Activated CD8-positive, alpha-beta memory T cell treated with anti-CD3 and anti-CD28 coated beads for 4 hours (primary cell): ENCODE measurements at places on chromosomes 5 and 9.

GRCh38 chr5:16976625-16977008, 40.5 kb upstream of the MYO10 start:
- no peak for DNase-seq

DNA sequence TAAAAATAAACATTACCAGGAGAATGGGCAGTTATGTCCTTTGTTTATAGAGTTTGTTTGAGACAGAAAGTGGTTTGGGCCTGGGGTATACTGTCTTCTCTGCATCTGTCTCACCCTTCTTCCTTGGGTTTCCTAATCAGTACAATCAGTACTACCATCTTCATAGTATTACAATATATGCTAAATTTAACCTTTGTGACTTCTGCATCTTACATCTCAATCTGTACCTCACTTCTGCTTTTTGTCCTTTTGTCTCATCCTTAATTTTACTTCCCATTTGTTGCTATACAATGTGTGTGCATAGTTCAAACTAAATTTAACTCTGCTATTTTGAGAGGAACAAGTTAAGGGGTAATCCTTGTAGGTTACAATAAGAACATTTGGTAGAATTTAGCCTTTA, 19.6 kb downstream of the FBXO38 start:
- no peak for DNase-seq

DNA sequence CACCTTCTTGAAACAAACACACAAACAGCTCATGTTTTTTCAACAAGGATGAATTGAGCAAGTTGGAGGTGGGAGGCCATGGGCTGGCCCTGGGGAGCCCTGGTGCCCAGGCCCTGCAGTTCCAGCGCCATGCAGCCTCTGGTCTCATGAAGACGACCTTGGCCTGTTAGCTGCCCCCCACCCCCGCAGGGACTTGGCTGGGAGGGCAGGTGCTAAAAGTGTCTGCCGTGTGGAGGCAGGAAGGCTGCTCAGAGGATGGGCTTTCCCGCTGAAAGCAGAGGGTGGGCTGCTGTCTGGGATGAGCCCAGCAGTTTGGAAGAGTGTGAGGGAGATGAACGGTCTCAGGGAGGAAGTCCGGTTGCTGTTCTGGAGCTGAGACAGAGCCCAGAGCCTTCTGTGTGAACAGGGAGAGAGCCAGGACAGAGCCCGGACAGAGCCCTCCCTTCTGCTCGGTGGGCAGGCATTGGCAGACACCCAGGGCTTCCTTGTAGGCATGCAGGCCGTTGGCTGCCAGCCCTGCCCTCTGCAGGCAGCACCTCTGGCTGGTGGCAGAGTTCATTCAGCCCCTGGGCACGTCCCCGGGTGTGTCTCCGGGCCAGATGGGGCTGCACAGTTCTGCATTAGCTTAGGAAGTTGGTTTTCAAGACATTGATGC, 18.7 kb downstream of the ROPN1L start:
- DNase-seq, result no peak

- DNase-seq, result no peak
These were observed 105.0 kb upstream of the ALDH1B1 start for GRCh38 chr9:38287420-38287985.

GRCh38 chr9:90907790-90908189, 106.2 kb downstream of the SYK start:
- DNase-seq, result no peak

DNA sequence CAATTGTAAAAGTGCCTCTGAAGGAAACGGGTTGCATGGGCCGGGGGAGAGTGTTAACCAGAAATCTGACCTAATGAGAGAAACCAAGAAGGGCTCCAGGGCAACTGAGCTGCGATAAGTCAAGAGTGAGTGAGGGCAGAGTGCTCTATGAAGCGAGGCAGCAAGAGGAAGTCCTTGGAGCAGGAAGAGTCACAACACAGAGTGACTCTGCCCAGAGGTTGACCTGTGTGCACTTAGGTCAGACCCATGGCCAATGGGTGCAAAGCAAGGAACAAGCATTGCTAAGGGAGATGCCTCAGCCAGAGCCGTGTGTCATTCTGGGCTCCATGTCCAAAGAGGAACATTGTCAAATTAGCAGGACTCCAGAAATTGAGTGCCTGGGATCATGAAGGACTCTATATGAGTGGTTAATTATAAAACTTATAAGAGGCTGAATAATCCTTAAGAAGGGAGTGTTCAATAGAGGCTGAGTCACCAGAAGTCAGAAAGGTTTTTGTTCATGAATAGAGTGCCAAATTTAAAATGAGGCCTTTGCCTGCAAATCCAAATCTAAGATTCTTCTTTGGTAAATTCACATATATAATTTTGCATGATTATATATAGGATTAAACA, 438.5 kb downstream of the MED10 start:
- DNase-seq, result no peak

DNA sequence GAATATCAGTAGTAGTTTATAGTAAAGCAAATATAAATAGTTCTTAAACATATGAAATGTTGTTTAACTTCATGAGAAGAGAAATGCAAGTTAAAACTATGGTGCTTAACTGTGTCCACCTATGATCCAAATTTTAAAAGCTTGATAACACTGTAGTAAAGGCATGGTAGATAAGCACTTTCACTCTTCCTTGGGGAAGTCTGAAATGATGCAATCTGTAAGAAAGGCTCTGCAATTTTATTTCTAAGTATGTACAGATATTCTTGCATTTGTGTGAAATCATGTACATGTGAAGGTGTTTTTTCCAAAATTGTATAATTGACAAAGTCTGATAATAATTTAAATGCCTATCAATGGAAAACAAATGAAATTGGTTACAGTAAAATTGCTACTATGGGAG, 66.9 kb downstream of the SYK start:
- no peak for DNase-seq

GRCh38 chr9:96183751-96184150, 118.2 kb downstream of the HSD17B3 start:
- no peak for DNase-seq

- DNase-seq, result no peak
These were observed 17.3 kb upstream of the MSX2 start for GRCh38 chr5:174706997-174707572.

DNA sequence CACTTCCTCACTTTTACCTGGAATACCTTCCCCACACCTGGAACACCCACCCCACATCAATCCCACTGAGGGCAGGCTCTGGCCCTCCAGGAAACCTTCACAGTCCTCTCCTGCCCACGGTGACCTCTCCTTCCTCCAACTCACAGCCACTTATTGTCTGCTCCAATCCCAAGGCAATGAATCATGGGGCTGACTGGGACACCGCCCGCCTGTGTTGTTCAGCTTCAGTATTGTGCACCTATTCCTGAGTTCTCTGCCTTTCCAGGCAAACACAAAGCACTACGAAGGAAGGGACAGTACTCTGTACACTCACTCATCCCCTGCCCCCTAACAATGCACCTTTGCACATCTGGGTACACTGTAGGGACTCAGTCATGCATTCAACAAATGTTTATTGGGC, 7.3 kb downstream of the PCDH1 start:
- DNase-seq, result no peak

GRCh38 chr5:150931368-150931965, 26.7 kb upstream of the ZNF300 start:
- no peak for DNase-seq

GRCh38 chr9:136088939-136089696, 6.0 kb downstream of the NACC2 start:
- DNase-seq, result no peak

GRCh38 chr5:74576941-74577456, 63.5 kb downstream of the ENC1 start:
- DNase-seq, result no peak

- DNase-seq, result no peak
These were observed 59.3 kb downstream of the RGS3 start for GRCh38 chr9:113522858-113523257.

GRCh38 chr5:96474073-96474472, 41.0 kb upstream of the PCSK1 start:
- no peak for DNase-seq

- no peak for DNase-seq
These were observed 243.0 kb downstream of the CDH10 start for GRCh38 chr5:24401773-24402172.

DNA sequence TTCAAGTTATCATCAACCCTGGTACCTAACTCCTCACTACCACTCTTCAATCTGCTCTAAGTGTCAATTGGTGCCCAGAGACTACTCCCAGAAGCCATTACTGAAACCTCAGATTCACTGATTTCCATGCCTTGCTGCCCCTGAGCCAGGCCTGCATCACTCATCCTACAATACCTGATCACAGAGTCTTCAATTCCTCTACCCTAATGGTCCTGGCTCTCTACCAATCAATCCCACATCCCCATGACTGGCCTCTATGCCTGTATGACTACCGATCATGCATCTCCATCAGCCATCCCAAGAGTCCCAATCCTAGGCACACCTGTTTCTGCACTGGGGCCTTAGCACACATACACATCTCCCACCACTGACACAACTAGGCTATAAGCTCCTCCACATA, 2.5 kb downstream of the ZNF484 start:
- DNase-seq, result no peak

GRCh38 chr9:61666849-61667371, 477.1 kb downstream of the SPATA31A7 start:
- no peak for DNase-seq

- no peak for DNase-seq
These were observed 20.6 kb downstream of the WNK2 start for GRCh38 chr9:93204470-93205043.

GRCh38 chr9:76521906-76522305, 62.9 kb downstream of the GCNT1 start:
- DNase-seq, result no peak

DNA sequence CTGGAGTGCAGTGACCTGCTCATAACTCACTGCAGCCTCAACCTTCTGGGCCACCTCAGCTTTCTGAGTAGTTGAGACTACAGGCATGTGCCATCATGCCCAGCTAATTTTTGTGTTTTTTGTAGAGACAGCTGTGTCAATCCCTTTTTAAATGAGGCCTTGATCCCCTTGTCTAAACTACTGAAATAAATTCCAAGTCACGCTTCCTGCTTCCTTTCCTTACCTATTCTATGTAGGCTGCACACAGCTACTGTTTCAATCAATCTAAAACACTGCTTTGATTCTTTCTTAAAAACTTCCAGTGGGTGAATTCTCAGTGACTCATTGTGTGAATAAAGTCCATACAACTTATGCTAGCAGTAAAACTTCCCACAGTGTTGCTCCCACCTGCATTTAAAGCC, 2.9 kb upstream of the C7 start:
- DNase-seq, result no peak

- no peak for DNase-seq
These were observed 27.2 kb downstream of the NOTCH1 start for GRCh38 chr9:136518623-136519022.

GRCh38 chr5:139683295-139684271, 35.4 kb downstream of the CXXC5 start:
- no peak for DNase-seq

GRCh38 chr9:115743709-115744605, 409.6 kb upstream of the PAPPA start:
- DNase-seq, result no peak

DNA sequence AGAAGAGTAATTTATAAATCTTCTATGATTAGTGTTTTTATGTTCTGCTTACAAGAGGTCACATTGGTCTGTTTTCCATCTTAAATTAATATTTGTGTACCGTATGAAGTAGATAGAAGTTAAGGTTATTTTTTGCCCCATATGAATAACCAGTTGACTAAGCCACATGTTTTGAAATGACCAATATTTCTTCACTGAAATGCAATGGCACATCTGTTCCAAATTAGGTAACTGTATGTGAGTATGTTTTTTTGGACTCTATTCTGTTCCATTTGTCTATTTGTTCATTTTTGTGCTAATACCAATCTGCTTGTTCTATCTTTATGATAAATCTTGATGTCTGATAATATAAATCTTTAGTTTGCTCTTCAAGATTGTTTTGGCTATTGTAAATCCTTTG, 17.7 kb downstream of the JAK2 start:
- DNase-seq, result no peak

- no peak for DNase-seq
These were observed 5.5 kb upstream of the CDHR2 start for GRCh38 chr5:176543428-176544182.

DNA sequence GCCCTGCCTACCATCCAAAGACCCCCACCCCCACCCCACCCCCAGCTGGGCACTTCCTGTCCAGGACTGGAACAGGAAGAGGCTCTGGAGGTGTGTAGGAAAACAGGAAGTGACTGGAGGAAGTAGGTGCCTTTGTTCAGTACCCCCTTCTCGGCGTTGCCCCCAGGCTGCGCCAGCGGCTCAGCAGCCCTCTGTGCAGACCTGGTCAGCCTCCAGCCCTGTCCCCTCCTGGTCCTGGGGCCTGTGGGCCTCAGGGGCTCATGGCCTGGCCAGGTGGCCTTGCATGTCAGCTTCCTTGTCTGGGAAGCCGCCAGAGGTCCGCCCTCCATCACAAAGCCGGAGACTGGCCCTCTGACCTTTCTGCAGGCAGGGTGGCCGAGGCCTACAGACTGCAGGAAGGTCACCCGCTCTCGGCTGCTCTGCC, 26.0 kb downstream of the FLT4 start:
- no peak for DNase-seq

DNA sequence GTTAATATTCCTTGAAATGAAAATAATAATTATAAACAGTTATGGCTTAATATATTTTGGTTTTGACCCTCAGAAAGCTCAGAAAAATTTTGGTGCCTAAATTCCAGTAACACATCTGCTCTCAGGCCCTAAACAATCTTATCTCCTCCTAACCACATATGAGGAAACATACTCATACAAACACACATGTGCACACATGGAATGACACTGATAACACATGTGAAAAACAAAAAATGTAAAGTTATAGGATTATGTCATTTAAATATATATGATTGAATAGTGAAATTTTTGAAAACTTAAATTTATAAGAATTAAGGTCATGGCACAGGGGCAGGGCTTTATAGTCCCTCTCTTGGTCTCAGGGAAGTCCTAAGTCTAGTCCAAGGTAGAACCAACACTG, 127.2 kb upstream of the TRPC7 start:
- DNase-seq, result no peak

DNA sequence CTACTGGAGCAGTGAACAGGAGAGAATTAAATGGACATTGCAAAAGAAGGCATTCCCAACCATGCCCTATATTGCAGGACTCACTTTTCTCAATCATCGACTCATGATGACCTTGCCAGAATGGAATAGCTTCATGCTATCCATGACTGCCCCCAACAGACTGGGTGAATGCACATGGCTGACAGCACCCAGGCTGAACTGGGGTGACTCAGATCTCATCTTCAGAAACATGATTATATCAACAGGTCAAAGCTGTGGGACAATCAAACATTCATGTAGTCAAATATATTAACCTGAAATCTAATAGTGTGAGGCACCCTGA, 34.7 kb upstream of the MIER3 start:
- no peak for DNase-seq

DNA sequence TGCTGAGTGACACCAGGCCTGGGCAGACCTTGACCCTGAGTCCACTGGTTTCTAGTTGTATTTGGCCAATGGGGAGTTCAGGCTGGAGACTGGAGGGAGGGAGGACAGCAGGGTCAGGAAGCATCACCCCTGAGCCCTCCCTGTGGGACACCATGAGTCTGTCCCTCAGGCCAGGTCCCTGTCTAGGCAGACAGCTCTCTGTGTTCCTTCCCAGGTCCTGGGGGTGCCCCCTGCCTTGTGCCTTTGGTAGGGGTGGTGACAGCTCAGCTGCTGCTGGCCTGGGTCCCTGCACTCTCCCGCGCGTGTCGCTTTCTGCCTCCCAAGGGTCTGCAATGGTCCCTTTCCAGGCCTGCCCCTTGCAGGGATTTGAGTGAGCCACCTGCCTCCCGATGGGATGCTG, 125.5 kb downstream of the OLFM1 start:
- no peak for DNase-seq
